Muscle of leg (tissue), 16 donors: ENCODE measurements at places on chromosomes 5 and 9. TPM values are rescaled to one million over a fixed set of nuclear protein-coding genes. Genes with fewer than 3 reads are reported as not detected.

RANBP17 gene
- 21.3 TPM for total RNA-seq

GGTA1 gene
- 9.9 TPM for total RNA-seq

FAM153A gene
- total RNA-seq = 0.31 TPM

CD14 gene
- 32.1 TPM for total RNA-seq

DNA sequence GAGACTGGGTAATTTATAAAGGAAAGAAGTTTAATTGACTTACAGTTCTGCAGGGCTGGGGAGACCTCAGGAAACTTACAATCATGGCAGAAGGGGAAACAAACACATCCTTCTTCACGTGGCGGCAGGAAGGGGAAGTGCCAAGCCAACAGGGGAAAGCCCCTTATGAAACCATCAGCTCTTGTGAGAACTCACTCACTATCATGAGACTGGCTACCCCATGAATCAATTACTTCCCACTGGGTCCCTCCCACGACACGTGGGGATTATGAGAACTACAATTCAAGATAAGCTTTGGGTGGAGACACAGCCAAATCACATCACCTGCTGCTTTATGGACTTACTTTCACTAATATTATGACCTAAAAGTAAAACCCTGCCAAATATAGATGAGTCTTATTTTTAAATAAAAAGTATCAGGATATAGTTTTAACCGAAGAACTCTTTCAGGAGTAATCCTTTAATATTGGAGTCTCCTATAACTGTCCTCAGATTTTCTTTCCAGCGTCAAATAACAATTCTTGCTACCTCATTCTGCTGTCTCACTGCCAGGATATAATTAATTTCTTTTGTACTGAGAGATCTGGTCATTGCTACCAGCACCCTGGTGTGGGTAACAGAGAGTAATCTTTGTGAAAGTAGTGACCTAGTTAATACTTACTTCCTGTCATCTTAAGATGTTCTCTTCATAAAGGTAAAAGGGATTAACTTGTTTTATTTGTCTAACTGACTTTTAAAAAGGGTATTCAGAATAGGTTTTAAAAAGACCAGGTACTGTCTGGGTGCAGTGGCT, 68.6 kb downstream of the NLN start:
- no peak overlapping the region for H3K4me3 ChIP-seq
- no peaks in the 10 kb centered on the region for H3K4me1 ChIP-seq
- H3K27ac ChIP-seq = no peak overlapping the region
- DNase-seq = no peak
- no peaks in the 10 kb centered on the region for H3K27me3 ChIP-seq

SLCO4C1 gene
- 0.98 TPM for total RNA-seq
